ENCODE measurements at places on chromosomes 12 and 14.

GRCh38 chr12:4849115-4849541, 60.6 kb upstream of the KCNA1 start:
- DNase-seq: no peak

DNA sequence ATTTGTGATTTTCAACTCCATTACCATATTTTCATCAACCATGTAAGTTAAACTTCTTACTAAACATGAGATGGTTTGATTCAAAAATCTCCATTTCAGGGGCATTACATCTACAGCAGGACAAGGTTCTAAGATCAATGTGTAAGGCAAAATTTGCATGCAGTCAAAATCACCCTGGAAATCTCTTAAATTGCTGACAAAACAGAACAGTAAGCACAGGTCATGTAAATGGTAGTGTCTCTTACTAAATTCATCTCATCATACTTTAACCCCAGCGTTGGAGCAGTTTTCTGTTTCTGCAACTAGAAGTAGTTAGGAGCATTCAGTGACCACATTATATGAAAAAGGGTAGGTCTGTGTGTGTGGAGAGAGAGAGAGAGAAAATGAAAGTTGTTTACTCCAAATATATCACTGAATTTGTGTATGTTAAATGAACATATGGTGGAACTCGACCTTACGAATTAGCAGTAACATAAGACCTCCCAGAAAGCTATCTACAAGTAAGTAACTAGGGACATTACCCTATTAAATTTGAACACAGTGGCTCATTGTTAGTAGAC, 227.5 kb downstream of the SSPN start:
- no peak for DNase-seq

DNA sequence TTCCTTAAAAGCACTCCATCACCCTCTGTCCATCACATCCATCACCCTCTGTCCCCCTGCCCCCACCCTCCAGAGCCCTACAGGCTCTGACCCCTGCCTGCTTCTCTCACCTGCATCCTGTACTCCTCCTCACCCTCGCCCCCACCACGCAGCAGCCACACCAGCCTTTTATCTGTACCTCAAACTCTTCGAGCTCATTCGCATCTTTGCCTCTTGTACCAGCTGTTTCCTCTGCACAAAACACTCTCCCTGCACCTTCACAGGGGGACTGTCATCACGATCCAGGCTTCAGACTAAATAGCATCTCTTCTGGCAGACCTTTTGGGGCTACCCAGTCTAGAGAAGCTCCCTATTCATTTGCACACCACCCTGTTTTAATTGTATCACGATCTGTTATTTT, 24.1 kb downstream of the TMEM229B start:
- DNase-seq: no peak

- no peak for DNase-seq
Measured at GRCh38 chr12:96402061-96402460, 1.8 kb upstream of the CDK17 start.

- DNase-seq: no peak
Measured at GRCh38 chr14:20606190-20606901, 15.2 kb upstream of the RNASE12 start.

GRCh38 chr14:34223373-34224148, 238.5 kb downstream of the SPTSSA start:
- DNase-seq: no peak

DNA sequence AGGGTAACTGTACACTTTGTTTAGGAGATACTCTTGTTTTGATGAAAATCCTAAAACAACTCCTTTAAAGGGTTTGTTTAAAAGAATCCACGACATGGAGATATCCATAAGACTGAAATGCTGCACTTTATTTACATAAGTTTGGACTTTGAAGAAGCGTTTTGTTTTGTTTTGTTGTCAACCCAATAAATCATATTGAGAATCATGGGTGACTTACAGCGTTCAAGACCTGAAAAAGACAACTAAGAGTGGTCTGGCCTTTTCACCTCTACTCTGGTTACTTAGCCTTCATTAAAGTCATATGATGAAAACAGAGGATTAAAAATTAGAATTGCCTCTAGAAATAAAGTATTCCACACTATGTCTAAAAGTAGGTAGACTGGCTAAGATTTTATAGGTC, 234.8 kb downstream of the ADAMTS20 start:
- DNase-seq: no peak

DNA sequence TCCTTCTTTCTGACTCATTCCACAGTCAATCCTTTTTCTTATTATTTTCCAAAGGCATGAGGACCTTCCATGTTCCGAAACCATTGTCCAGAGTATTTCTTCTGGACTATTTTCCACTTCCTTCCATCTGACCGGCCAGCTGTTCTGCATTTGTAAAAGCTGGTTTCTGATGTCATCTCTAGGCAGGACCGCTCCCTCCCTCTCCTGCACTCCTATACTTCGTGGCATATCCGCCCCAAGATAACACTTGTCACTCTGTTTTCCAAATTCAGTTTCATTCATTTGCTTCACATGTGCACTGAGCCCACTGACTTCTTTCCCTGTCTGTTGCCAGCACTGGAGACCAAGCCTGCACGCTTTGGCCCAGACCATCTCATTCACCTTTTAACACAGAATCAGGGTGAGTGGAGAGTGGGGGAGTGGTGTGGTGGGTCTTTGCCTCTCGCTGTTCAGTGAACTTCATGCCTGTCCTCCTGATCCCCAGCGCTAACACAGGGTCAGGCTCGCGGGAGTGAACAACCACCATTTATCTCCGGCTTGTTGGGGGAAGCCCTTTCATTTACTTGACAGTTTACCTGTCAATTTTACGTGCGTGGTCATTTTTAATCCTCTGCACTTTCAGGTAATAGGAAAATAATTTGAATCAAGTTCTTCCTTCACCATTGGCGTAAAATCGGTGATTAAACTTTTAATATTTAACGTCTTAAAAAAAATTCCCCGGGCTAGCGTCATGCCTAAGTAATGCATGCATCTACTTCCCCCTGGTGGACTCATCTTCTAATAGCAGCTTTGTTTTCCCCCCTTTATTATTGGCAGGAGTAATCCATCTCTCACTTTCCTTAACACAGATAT, 52.5 kb downstream of the C12orf75 start:
- no peak for DNase-seq

GRCh38 chr12:8847435-8847834, 25.0 kb downstream of the A2ML1 start:
- no peak for DNase-seq

- no peak for DNase-seq
Measured at GRCh38 chr12:96070670-96071279, 35.4 kb upstream of the LTA4H start.

GRCh38 chr14:49636866-49637265, 1.8 kb upstream of the DNAAF2 start:
- DNase-seq: no peak

DNA sequence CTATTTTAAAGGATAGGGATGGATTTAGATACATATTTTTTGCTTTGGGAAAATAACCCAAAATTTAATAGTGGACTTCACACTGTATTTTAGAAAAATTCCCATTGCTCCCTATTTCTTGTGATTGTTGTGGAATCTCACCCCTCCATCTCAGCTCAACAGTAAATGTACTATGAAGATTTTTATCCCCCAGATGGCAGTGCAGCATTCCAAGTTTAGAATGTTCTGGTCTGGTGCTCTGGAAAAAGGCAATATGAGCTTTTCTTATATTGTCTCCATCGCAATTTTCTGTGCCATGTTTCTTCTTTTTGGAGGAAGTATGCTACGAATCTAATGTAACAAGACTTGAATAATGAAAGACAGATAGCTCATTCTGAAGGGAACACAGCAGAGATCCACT, 471.7 kb upstream of the SYT1 start:
- DNase-seq: no peak

- no peak for DNase-seq
Measured at GRCh38 chr12:51726161-51726560, 122.4 kb downstream of the FIGNL2 start.

- no peak for DNase-seq
Measured at GRCh38 chr14:37932481-37932880, 275.2 kb upstream of the SSTR1 start.

- DNase-seq: no peak
Measured at GRCh38 chr12:111842556-111843396, 748 bp downstream of the MAPKAPK5 start.

- DNase-seq: no peak
Measured at GRCh38 chr12:111624540-111624939, 25.4 kb upstream of the ATXN2 start.

GRCh38 chr12:93668919-93669418, 8.2 kb upstream of the CRADD start:
- no peak for DNase-seq

DNA sequence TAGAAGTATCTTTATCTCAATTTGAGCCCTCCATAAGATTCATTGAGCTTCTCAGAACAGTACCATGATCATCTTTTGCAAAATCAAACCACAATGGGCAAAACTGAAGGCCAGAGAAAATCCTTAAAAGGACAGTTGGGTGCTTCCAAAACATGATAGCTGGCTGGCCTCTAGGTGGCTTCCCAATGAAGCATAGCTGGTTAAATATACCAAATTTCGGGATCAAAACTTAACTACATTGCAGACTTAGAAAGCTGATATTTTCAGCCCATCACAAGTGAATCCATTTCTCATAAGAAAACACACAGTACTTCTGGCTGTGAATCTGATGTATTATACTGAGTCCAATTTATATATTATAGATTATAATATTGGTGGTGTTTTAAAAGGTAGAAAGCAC, 15.3 kb upstream of the PIK3C2G start:
- DNase-seq: no peak

DNA sequence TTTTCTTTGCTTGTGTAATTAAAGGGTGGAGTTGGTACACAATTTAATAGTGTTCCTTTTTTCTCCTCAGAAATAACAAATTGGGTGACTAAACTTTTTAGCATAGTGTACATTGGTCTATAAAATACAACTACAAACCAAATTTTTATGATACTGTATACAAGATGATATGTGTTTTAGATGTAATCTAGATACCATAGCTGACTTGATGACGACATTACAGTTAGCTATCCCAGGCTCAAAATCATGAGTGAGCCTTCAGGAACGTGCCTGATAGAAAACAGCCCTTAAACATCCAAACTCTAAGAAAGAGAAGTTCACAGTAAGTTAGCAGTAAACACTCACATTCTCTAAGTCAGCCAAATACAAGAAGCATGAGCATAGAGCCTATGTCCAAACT, 99.0 kb upstream of the SSTR1 start:
- DNase-seq: no peak
